ENCODE measurements at places on chromosomes 7 and 10.

- DNase-seq, result peak; percentile 45
These were observed 5.8 kb upstream of the GGCT start for GRCh38 chr7:30510124-30511075.

- DNase-seq, result no peak
These were observed 71.8 kb upstream of the VWDE start for GRCh38 chr7:12475362-12476063.

- DNase-seq, result peak; percentile 94
These were observed 13.7 kb downstream of the RPS24 start for GRCh38 chr10:78047314-78047891.

DNA sequence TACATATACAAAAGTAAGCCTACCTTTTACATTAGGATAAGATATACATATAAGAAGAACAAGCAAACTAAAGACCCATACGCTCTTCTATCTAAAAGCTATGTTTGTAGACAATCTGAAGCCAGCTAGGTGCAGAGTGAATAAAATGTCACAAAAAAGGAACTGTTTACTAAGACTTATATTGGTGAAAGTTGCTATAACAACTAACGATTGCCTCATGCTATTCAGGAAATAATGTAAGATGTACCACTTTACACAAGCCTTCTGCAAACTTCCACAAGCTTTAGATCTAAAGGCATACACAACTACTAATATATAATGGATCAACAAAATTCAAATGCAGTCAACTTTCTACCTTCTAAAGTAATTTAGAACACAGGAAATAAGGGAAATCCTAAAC lies 175.1 kb downstream of the SRPK2 start:
- DNase-seq, result no peak

DNA sequence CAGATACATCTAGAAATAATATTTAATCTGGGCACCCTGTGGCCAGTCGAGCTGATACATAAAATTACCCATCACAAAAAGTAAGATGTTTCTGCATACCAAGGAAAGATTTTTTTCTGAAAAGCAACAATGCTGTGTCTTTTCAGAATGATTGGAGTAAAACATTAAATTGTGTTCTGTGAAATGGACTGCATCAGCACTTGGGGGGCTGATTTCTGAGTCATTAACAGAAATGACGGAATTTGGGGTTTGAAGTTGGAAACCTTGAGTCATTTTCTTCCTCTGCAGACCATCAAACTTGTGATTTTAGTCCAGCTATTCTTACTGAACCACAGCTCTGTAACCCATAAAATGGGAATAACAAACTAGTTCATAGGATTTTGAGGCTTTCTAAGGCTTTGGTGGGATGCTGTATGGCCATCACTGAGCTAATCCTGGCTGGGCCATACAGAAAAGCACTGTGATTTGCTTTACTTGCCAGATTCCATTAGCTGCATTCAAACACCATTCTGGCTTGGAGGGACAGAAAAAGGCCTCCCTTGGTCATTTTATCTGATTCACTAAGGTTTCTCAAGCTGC lies 739.4 kb upstream of the IGFBP3 start:
- no peak for DNase-seq

- DNase-seq, result peak; percentile 61
These were observed 46.8 kb downstream of the DOCK4 start for GRCh38 chr7:112159351-112159750.

DNA sequence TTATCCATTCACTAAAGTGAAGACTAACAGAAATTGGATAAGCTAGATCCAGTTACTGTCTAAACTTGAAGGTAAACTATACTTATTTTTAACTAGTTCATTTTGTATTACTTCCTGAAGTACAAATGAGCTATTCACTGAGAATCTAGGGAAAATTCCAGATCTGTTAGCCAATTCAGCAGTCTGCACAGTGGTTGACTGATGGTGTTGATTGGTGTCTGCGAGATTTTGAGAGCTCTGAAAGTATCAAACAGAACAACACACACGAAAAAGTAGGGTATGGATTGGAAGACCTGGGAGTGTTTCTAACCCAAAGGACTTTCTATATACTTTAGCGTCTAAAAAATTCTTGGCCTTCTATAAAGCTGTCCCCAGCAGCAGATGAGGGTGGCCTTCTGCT lies 33.6 kb upstream of the AGR2 start:
- no peak for DNase-seq

DNA sequence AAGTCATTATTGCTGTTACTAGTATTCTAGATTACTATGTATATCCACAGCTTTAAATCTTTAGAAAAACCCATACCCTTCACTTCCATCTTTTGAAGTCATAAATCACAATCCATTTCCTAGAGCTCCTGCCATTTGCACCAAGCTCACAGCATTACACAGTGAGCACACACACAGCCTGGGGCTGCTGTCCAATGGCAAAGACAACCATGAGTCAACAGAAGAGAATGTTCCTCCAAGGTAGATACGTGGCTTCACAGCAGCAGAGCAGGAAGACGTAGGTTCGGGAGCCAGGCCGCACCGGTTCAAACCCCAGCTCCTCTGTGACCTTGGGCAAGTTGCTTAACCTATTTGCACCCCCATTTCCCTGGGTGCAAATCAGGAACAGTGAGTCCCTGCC lies 234.6 kb downstream of the DIP2C start:
- DNase-seq, result no peak

DNA sequence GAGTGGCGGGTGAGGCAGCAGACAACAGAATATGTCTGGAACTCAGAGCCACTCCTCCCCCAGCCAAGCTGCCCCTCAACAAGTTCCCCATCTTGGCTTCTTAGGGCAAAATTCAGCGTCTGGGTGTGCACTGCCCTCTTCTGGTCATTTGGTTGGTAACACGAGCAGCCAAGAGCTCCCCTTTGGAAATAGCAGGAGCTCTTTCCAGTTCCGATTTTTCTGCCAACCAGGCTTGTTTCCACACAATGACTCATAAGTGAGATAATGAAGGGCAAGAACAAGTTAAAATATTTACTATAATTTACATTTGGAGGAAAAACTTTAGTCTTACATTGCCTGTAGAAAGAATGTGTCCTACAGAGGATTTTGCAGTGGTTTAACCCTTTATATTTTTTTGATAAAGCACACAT lies 70.5 kb downstream of the ADCYAP1R1 start:
- peak; percentile 81 for DNase-seq

- no peak for DNase-seq
These were observed 61.0 kb downstream of the RASGEF1A start for GRCh38 chr10:43205681-43206390.

DNA sequence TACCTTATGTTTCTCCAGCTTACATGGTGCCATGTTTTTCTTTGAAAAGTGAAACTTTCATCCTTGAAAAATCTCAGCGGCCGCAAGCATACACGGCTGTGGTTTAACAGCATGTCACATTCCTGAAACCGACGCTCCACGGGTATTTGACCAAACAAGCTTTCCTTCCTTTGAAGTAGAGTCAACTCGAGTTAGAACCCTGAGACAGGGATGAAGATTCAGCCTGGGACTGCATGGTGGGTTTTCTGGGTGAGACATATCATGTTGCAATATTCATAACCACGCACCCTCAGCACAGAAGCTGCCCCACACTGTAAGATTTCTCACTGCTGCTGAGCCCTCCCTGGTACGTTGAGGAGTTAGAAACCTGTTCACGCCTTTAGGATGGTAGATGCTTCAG lies 8.1 kb downstream of the CYP26A1 start:
- no peak for DNase-seq

DNA sequence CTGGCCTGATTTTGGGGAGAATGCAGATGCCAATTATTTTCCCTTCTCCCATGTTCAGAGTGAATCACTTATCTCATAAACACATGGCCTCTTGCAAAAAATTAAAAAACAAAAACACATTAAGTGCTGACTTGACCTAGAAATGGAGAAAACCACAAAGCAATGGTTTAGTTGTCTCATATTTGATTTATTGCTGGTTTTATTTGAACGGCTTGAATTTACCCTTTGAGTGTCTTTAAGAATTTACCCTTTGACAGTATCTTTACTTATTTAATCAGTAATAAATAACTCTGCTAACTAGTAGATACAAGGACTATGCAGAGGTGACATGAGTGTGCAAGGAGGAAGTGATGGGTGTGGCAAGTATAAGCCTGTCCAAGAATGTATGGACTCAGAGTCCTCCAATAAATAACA lies 68.1 kb upstream of the GSDME start:
- no peak for DNase-seq

DNA sequence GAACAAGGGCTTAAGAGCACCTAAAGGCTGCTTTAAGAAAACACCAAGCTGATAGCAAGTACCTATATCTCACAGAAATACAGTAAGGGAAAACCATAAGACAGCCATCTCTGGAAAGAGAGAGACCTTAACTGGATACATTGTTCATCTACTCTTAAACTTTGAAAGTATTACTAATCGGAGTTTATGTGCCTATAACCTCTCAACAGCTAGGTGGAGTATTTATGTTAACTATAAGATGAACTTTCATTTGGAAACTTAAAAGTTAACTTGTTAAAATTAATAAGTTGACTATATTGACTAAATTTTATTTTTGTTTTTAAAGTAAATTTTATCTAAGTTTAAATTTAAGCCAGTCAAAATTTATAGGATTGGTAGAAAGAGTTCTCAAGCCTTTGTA lies 90.6 kb downstream of the USP6NL start:
- DNase-seq, result no peak

- DNase-seq, result no peak
These were observed 252.9 kb downstream of the DNAJB6 start for GRCh38 chr7:157589680-157590079.

GRCh38 chr10:19944911-19945663 lies 128.9 kb downstream of the PLXDC2 start:
- peak; percentile 71 for DNase-seq

- DNase-seq, result peak; percentile 75
These were observed 33.3 kb downstream of the GET4 start for GRCh38 chr7:909358-910329.

- DNase-seq, result peak; percentile 41
These were observed 19.0 kb upstream of the CAPZA2 start for GRCh38 chr7:116843378-116843777.

DNA sequence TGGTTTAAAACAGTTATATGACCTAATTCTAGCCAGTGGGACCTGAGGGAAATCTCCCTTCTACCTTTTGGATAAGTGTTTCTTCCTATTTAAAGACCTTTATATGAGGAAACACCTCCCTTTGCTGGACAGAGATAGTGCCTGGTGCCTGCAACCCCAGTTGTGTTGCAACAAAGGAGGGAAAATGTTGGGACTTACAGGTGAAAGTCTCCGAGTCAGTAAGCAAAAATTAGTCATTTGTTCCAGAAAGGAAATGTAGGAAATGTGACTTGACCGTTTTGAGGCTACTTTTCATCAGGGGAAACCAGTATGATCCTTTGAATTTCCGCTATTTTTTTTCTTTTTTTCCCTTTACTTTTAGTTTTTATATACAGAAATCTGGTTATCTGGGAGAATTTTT lies 165.5 kb downstream of the DKK1 start:
- DNase-seq, result no peak

- peak; percentile 30 for DNase-seq
These were observed 10.6 kb upstream of the LYZL2 start for GRCh38 chr10:30639946-30640786.

- DNase-seq, result peak; percentile 71
These were observed 4.4 kb downstream of the SHTN1 start for GRCh38 chr10:117000580-117000979.

DNA sequence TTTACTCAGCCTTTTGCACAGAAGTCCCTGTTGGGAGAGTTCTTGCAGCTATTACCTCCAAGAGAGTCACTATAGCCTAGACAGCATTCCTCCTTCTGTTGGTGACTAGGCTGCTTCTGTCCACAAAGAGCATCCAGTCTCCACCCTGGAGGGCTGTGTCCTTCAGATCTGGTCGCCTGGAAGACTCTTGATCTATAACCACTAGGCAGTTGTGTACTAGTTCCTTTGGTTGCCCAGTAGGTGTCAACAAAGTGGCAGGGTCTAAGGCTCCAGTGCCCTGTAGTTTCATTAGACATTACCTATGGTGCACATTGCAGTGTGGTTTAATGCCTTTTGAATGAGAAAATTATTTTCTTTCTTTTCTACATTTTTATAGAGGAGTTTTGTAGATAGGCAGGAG lies 11.3 kb upstream of the AKR1C2 start:
- no peak for DNase-seq

GRCh38 chr7:48595756-48596155 lies 328.6 kb upstream of the CDC14C start:
- DNase-seq, result no peak

- DNase-seq, result no peak
These were observed 33.5 kb downstream of the SVOPL start for GRCh38 chr7:138667535-138668228.

GRCh38 chr10:43156590-43157341 lies 18.5 kb downstream of the CSGALNACT2 start:
- peak; percentile 61 for DNase-seq

GRCh38 chr10:11725912-11726311 lies 16.3 kb upstream of the ECHDC3 start:
- no peak for DNase-seq

DNA sequence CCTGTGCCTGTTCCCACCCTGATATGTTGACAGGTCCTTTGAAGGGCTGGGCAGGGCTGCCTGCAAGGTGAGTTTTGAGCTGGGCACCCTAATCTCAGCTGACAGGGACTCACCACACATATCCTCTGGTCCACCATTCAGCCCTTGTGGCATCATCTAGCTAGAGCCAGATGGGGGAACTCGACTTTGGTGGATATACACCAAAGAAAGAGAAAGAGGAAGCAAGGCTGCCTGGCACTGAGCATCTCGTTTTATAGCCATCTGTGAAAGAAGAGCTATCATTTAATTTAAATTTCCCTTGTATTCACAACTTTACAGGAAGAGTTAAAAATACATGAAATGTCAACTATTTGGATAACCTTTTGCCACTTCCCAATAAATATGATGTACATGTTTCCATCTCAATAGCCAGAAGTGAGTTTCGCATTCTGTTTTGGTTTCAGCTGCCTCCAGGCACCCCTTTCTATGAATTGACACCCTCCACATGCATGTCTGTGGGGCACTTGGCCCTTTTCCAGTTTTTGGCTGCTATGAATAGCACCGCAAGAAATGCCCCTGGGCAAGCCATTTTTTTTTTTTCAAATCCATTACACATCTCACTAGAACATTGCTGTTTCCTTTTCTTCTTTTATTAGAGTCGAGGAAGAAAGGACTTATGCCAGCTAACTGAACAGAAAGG lies 22.9 kb upstream of the GRB10 start:
- no peak for DNase-seq

Data from pons (tissue), 1 donor.